Sigmoid colon (tissue), 7 donors: ENCODE measurements at places on chromosomes 4 and X. TPM values are rescaled to one million over a fixed set of nuclear protein-coding genes. Genes with fewer than 3 reads are reported as not detected.

ZC4H2 gene
- 6.9 TPM for polyA plus RNA-seq

ADH1B gene
- 35.4 TPM for polyA plus RNA-seq

SLC26A1 gene
- polyA plus RNA-seq, result 1.1 TPM

ZFX gene
- 7.8 TPM for polyA plus RNA-seq

ARMCX4 gene
- polyA plus RNA-seq, result 5.4 TPM

REPS2 gene
- 10.2 TPM for polyA plus RNA-seq

RAB9B gene
- polyA plus RNA-seq, result under 0.01 TPM

DGKK gene
- not detected for polyA plus RNA-seq

RHOXF2 gene
- not detected for polyA plus RNA-seq

LRAT gene
- polyA plus RNA-seq, result 0.25 TPM

FREM3 gene
- polyA plus RNA-seq, result not detected

NXF2 gene
- not detected for polyA plus RNA-seq

SLIT2 gene
- polyA plus RNA-seq, result 0.23 TPM

FRMD7 gene
- polyA plus RNA-seq, result under 0.01 TPM

ARX gene
- polyA plus RNA-seq, result not detected

TLR10 gene
- polyA plus RNA-seq, result 6.8 TPM

ADH7 gene
- polyA plus RNA-seq, result not detected

MAP7D2 gene
- polyA plus RNA-seq, result 1.8 TPM

CFAP47 gene
- polyA plus RNA-seq, result not detected

PFKFB1 gene
- not detected for polyA plus RNA-seq

TIGD4 gene
- not detected for polyA plus RNA-seq

COL4A5 gene
- 0.23 TPM for polyA plus RNA-seq

ASB5 gene
- not detected for polyA plus RNA-seq

GAGE12F gene
- not detected for polyA plus RNA-seq

PSAPL1 gene
- polyA plus RNA-seq, result 0.01 TPM

HSD17B10 gene
- polyA plus RNA-seq, result 73.8 TPM

L1CAM gene
- not detected for polyA plus RNA-seq

GABRQ gene
- polyA plus RNA-seq, result not detected

TXLNG gene
- polyA plus RNA-seq, result 7.4 TPM

FGF2 gene
- 2.7 TPM for polyA plus RNA-seq

IL2 gene
- not detected for polyA plus RNA-seq

ADH1C gene
- 311 TPM for polyA plus RNA-seq

FMR1NB gene
- not detected for polyA plus RNA-seq

FAM184B gene
- polyA plus RNA-seq, result 0.23 TPM

TMPRSS11D gene
- 0.07 TPM for polyA plus RNA-seq

GCNA gene
- 1.5 TPM for polyA plus RNA-seq
